ENCODE measurements at places on chromosomes 13 and 19.

- DNase-seq, result no peak
Measured at GRCh38 chr13:34241332-34241731, 423.4 kb downstream of the RFC3 start.

GRCh38 chr19:41999071-41999877 lies 5.2 kb upstream of the ATP1A3 start:
- DNase-seq, result no peak

- DNase-seq, result no peak
Measured at GRCh38 chr13:85040215-85040614, 759.0 kb downstream of the SLITRK6 start.

DNA sequence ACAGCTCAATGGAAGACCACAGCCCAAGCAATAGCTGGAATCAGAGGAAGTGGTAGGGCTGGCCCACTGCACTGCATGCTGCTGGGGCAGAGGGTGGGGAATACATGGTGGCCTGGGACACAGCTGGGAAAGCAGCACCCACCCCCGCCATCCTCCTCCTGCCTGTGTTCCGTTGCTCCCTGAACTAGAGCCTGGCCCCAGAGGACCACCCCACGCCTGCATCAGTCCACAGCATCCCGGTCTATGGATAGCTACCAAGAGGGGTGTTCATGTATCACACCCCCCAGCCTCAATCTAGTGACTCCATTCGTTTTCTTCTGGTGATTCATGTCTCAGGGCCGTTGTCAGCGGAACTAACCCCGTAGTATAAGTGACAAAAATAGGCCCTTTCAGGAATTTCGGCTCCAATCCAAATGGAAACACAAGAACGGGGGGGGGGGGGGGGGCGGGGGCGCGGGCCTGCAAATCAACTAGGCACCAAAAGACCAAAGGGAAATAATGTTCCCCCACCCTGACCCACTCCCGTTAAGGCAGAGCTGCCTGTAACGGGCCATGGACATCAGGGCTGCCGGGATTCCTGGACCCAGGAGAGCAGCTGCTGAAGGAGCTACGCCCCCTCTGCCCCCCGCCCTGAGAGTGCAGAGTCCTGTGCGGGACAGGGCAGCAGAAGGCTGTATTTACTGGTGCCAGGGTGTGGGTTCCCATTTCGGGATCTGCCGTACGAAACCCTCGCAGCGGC lies 18.9 kb upstream of the EPHX3 start:
- no peak for DNase-seq

Data from lower leg skin (tissue), 4 donors.